ENCODE measurements at places on chromosomes 16 and 17.

DNA sequence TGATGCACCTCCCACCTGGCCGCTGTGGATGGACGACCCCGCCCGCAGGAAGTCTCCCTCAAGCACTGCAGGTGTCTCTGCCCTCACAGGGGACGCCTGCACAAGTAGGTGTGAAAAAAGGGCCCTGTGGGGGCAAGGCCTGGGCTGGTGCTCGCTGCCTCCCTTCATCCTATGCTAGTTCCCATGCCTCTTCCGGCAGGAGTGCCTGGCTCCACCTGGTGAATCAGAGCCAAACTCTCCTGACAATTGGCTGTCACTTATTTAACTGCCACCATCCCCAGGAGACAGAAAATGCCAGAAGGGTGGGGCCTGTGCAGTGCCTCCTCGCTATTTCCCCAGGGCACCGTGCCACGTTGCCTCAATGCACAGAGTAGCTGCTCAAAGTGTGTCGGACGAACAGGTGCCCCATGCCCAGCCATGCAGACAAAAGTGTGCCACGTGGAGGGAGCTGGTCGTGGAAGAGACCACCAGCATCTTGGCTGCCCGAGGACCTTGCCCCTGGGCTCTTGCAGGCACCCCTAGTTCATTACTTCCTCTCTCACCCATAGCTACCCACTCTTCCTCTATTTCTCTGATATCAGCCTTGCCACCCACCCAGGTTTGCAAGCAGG lies 170.7 kb downstream of the SEC14L1 start:
- DNase-seq, result no peak

GRCh38 chr17:6041246-6041645 lies 28.9 kb upstream of the WSCD1 start:
- DNase-seq, result no peak

DNA sequence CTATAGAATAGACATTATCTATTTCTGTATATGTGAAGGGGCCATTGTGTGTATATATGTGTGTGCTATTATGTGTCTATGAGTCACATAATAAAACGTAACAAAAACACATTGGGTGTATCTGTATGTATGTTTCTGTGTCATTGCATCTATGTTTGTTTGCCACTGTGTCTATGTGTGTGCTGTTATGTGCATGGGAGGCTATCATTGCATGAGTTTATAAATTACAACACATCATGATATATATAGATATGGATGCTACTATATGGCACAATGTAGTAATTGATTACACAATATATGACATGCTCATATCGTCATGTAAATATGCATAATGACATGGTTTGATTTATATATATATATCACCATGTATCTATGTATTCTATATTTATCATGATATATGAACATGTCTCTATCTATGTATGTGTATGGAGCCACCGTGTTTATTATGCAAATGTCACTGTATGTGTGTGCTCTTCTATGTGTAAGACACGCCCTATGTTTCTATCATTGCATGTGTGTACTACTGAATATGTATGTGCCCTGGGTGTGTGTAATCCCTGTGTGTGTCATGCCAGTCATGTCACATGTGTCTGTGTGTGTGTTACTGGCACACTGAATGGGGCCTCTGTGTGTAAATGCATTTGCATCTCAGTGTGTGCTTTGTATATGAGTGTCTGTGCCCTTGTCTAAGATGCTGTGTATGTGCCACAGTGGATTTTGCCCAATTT lies 1.4 kb upstream of the TSPOAP1 start:
- peak; percentile 50 for DNase-seq

DNA sequence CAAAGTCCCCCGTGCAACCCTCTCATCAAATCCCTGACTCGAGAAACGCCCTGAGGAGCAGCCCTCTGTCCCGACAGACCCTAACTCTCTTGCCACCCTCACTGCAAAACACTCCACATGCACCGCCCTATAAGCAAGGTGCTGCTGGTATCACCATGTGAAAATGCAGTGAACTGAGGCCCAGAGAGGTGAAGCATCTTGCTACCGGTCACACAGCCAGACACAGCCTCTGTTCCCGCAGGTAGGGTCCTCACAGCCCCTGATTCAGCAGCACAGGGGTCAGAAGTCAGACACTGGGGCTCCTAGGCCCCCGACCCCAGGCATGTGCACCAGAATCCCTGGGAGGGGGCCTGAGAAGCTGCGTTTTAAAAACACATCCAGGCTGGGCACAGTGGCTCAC lies 1.1 kb downstream of the CIBAR2 start:
- DNase-seq, result no peak

DNA sequence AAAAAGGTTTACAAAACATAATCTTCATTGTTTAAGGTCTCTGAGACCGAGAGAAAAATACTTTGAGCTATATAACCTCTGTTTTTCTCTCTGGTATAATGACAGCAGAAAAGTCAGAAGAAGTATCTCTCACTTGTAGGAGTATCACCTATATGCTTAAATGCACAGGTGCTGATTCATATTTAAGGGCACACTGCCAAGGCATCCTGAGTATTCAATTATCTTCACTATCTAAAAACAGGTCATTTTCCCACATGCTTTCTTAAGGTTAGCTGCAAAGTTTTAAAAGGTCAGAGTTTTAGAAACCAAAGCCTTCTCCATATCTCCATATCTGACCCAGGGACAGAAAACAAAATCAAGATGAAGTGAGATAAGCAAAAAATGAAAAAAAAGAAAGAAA lies 99.3 kb upstream of the C17orf78 start:
- no peak for DNase-seq

DNA sequence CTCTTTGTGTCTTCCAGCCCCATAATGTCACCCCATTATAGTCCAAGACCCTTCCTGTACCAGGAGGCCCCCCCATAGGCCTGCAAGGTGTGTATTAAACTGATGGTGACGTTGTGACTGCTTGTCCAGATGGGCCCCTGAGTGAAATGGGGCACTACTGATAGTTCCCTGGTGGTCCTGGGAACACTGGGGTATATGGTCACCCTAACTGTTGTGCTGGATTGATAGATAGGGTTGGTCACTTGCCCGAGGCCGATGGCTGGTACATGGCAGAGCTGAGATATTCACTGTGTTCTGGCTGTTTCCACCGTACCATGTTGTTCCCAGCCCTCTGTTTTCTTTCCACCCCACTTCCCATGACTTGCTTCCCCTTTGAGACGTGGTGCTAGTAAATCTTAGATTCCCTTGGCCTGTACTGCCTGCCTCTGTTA lies 4.3 kb downstream of the CNP start:
- DNase-seq, result no peak

GRCh38 chr17:74212209-74212912 lies 1.0 kb upstream of the TTYH2 start:
- no peak for DNase-seq

DNA sequence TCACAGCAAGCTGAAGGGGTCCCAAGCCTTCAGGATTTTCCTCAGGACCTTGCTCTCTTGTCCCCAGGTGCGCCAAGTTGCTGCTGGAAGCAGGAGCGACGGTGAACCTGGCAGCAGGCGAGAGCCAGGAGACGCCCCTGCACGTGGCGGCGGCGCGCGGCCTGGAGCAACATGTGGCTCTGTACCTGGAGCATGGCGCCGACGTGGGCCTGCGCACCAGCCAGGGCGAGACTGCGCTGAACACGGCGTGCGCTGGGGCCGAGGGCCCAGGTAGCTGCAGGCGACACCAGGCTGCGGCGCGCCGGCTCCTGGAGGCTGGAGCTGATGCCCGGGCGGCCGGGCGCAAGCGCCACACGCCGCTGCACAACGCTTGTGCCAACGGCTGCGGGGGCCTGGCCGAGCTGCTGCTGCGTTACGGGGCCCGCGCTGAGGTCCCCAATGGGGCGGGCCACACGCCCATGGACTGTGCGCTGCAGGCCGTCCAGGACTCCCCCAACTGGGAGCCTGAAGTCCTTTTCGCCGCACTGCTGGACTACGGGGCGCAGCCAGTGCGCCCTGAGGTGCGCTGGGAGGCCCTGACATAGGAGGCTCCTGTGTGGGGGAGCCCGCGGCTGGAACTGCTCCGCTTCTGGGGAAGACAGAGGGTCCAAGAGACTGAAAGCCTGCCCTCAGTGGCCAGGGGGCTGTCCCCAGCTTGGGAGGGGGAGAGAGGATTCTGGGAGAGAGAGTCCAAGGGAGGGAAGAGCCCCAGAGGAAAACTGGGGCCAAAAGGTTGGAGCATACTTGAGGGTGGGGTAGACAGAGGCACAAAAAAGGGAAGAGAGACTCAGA lies 6.4 kb downstream of the ASB16 start:
- DNase-seq, result no peak

GRCh38 chr16:6496996-6497395 lies 835.6 kb upstream of the RBFOX1 start:
- DNase-seq, result no peak

GRCh38 chr17:74305865-74306654 lies 20.0 kb upstream of the KIF19 start:
- DNase-seq, result no peak

GRCh38 chr17:81641825-81642489 lies 5.0 kb downstream of the TSPAN10 start:
- no peak for DNase-seq

GRCh38 chr16:47492428-47493377 lies 31.6 kb downstream of the PHKB start:
- no peak for DNase-seq

- DNase-seq, result peak; percentile 58
Observed at GRCh38 chr17:75412455-75413317, 7.2 kb upstream of the GRB2 start.

DNA sequence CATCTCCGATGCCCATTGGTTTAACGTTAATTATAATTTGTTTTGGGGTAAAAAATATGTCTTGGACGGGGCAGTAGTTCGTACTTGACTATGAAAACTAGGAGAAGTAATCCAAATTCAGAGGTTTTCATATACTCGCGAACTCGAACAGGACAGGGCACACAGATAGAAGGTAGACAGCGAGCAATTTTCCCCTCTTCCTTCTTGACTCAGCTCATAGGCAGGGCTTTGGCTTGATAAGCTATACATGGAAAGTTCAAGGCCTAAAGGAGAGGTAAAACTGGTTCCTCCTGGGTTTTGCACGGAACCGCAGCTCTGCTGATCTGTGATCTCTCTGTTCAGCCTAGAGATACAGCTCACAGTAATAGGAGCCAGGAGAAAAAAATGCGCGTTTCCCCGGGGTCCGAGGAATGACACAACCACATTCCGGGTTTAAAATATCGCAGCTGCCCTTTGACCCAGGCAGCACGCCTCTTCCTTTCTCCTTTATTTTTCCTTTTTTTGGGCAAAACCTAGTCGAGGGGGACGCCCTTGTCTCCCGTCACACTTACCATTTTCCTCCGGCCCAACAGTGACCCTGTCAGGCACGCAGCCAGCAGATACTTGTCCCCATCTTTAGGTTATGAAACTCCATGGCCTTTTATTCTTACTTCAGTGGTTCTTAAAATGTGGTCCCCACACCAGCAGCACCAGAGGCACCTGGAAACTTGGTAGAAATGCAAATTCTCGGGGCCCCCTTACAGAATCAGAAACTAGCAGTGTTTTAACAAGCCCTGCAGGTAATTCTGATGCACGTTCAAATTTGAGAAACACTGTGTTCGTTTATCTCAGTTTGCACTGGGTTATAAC lies 1.7 kb upstream of the LASP1 start:
- DNase-seq, result no peak

DNA sequence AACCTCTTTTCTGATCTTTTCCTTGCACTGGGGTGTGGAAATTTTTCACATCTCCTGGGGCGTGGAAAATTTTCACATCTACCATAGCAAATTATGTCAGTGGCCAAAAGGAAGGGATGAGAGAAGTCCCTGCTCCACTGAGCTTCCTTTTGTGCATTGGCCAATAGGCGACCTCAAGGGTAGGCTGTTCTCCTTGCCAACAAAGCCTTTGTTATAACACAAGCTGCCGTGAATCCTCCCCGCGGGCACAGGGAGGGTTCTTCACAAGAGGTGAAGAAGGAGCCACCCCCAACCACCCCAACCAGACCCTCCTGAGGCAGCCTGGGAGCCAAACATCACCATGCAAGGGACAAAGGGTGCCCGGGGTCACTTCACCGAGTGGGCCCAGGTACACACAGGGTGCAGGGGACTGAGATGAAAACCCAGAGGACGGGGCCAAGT lies 6.5 kb downstream of the SLC5A11 start:
- DNase-seq, result no peak

GRCh38 chr17:68790931-68791330 lies 164.3 kb downstream of the ABCA8 start:
- no peak for DNase-seq

GRCh38 chr16:67803894-67804293 lies 2.5 kb downstream of the RANBP10 start:
- no peak for DNase-seq

DNA sequence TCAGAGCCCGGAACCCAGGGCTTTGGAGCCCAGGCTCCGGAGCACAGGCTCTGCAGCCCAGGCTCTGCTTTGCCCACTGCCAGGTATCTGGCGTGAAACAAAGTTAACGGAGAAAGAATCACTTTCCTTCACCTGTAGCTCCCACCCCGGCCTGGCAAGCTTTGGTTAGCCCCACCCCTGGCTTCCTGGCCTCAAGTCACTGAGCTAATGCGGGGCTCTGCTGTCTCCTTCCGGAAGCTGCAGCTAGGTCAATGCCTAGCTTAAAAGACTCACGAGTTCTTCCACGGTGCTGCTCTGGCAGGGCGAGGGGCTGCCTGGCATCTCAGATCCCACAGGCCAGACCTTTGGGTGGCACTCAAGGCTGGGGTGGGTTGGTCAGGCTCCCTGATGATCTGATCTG lies 21.1 kb upstream of the SPPL2C start:
- DNase-seq, result peak; percentile 9

GRCh38 chr16:29804455-29805231 lies 1.7 kb upstream of the MAZ start:
- no peak for DNase-seq

GRCh38 chr17:55727920-55728319 lies 5.3 kb upstream of the TMEM100 start:
- DNase-seq, result no peak

DNA sequence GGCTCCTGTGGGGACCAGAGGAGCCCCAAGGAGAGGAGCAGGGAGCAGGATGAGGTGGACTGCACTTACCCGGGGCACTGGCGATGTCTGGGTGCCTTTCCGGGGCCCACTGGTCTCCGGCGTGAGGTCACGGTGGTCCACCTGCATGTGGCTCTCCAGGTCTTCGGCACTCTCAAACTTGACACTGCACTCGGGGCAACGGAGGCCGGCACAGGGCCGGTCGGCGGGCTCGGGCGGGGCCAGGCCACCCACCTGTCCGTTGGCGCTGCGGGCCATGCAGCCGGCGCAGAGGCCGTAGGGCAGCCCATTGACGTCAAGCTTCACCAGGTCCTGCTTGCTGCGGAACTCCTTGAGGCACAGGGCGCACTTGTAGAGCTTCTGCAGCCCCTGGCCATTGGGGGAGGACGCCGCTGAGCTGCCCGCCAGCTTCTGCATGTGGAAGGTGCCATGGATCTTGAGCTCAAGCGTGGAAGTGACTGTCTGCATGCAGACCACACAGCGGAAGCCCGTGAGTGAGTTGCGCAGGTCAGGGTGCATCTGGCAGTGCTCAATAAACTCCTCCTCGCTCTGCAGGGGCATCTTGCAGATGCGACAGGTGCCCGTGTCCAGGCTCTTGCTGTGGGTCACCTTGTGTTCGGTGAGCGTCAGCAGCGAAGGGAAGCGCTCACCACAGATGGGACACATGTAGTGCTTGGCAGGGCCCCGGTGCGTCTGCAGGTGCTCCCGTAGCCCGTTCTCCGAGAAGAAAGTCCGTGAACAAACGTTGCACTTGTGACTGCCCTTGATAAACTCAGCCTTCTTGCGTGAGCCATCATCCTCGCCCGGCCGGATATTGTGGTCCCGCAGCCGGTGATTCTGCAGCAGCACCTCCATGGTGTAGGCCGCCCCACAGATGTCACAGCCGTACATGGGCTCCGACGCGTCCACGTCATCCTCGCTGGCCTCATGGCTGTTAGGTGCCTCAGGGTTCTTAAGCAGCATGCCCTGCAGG lies 220.0 kb downstream of the ZNF423 start:
- DNase-seq, result no peak

GRCh38 chr17:39225959-39226683 lies 376 bp upstream of the STAC2 start:
- peak; percentile 54 for DNase-seq

- DNase-seq, result no peak
Observed at GRCh38 chr17:79988185-79988971, 47.3 kb downstream of the TBC1D16 start.
